Stimulated activated CD4-positive, alpha-beta T cell treated with anti-CD3 and anti-CD28 coated beads, Interleukin-1b, Interleukin-23, amount 100 ng/mL, for 48 hours (primary cell): ENCODE measurements at places on chromosomes 11 and 22.

DNA sequence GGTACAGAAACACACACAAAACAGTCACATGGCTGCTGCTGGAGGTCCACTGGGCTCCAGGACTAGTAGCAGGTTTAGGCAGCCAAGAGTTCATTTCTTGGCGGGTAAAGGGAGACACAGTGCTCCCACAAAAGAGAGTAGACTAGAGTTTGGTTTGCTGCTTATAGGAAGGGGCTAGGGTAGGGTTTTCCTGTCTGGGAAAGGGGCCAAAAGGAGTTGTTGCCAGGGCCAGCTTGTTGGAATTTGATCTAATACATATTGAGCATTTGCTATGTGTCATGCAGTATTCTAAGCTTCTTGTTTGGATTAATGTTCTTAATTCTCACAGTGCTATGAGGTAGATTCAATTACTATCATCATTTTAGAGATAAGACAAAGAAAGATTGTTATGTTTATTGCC lies 195.1 kb upstream of the PLET1 start:
- no peak for DNase-seq

GRCh38 chr11:41660585-41660984 lies 201.1 kb upstream of the LRRC4C start:
- no peak for DNase-seq

- DNase-seq = no peak
These were observed 148.2 kb downstream of the SPATA19 start for GRCh38 chr11:133697161-133697560.

GRCh38 chr22:49961601-49962011 lies 1.0 kb downstream of the PIM3 start:
- DNase-seq = no peak

DNA sequence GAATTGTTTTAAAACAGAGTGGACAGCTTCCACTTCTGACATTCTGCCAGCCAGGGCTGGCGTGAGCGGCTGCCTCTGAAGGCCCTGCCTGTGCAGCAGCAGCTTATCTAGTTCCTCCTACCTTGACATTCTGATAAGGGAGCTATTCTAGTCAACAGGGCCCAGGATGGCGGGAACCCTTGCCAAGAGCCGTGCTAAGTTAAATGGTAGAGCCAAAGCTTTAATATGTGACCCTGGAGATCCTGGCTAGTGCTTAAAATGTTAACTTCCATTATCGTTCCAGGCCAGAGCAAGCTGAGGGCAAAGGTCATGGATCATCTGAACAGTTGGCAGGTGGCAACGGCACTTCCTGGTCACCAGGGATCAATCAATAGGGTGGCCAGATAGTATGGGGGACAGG lies 3.5 kb downstream of the KCNJ5 start:
- no peak for DNase-seq

DNA sequence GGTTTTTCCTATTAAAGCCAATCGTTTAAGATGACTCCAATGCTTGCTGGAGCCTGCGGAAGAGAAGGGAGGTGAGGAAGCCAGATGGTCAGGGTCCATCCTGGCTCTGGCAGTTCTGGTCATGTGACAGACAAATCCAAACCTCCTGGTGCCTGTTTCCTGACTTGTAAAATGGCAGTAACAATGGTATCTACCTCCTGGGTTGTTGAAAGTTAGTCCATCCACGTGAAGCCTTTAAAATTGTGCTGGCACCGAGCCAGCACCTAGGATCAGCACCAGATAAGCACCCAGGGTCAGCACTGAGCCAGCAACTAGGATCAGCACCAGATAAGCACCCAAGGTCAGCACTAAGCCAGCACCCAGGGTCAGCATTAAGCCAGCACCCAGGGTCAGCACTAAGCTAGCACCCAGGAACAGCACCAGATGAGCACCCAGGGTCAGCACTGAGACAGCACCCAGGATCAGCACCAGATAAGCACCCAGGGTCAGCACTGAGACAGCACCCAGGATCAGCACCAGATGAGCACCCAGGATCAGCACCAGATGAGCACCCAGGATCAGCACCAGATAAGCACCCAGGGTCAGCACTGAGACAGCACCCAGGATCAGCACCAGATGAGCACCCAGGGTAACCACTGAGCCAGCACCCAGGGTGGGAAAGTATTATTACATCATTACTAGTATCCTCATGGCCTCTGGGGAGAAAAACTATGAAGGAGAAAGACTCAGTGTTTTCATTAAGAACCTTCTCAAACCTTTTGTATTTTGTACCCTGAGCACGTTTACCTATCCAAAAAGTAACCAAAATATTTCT lies 17.2 kb downstream of the KIAA0930 start:
- no peak for DNase-seq

DNA sequence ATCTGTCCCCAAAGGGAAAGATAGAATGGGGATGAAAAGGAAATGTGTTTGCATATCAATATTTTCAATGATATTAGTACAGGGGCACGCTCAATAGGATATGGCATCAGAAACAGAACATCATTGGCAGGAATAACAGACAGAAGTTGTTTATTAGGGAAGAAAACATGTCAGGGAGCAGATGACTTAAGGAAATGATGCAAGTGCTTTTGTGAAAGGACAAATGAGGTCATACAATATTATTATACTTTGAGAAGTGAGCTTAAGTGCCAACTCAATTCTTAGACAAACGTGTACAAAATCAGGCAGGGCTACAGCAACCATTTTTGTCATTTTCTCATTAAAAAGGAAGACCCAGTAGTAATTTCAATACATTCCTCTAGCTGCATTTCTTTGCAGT lies 388.4 kb downstream of the SOX6 start:
- DNase-seq = no peak

- no peak for DNase-seq
These were observed 148.7 kb upstream of the B3GAT1 start for GRCh38 chr11:134560566-134561330.

DNA sequence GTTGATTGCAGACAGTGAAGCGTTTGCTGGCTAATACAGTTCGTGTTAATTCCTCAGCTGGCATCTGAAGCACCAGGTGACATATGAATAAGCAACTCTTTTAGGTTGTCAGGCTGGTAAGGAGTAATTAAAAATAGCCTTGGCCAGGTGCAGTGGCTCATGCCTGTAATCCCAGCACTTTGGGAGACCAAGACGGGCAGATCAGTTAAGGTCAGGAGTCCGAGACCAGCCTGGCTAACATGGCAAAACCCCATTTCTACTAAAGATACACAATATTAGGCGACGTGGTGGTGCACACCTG lies 74.9 kb downstream of the CECR2 start:
- DNase-seq = no peak

- no peak for DNase-seq
These were observed 40.2 kb downstream of the CELF1 start for GRCh38 chr11:47512701-47513100.

- DNase-seq = no peak
These were observed 68.9 kb upstream of the SLN start for GRCh38 chr11:107780775-107781174.

- DNase-seq = no peak
These were observed 30.9 kb downstream of the OR4D9 start for GRCh38 chr11:59542142-59542810.

GRCh38 chr11:35166369-35167360 lies 27.7 kb downstream of the CD44 start:
- DNase-seq = peak; percentile 54

GRCh38 chr22:20671409-20672081 lies 102.4 kb upstream of the SERPIND1 start:
- no peak for DNase-seq

DNA sequence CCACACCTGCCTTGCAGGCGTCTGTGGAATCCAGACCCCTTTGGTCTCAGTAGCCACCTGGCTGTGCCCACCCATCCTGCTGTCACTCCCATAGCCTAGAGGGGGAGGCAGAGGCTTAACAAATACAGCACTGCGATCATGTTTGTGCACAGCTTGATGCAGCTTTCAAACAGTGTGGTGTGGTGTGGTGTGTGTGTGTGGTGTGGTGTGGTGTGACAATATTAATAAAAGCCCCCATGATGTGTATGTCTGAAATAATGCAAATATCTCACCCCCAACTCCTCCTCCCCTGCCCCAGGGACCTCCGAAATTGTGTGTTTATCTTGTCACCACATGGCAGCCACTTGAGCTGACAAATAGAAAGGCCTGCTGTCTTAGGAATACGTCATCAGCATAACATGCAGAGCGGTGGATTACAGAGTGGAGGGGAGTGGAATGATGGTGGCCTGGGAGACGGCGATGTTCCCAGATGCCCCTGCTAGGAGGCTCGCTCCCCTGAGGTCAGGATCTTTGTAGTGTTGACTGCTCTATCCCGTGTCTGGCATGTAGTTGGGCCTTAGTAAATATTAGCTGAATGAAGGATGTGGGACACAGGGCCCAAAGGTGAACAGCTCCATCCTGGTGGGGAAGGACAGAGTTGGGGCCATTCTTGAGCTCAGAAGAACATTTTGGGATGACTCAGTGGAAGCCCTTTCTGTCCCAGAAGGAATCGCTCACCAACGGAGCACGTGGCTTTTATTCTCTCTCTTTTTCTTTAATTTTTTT lies 2.8 kb downstream of the PDXP start:
- no peak for DNase-seq

DNA sequence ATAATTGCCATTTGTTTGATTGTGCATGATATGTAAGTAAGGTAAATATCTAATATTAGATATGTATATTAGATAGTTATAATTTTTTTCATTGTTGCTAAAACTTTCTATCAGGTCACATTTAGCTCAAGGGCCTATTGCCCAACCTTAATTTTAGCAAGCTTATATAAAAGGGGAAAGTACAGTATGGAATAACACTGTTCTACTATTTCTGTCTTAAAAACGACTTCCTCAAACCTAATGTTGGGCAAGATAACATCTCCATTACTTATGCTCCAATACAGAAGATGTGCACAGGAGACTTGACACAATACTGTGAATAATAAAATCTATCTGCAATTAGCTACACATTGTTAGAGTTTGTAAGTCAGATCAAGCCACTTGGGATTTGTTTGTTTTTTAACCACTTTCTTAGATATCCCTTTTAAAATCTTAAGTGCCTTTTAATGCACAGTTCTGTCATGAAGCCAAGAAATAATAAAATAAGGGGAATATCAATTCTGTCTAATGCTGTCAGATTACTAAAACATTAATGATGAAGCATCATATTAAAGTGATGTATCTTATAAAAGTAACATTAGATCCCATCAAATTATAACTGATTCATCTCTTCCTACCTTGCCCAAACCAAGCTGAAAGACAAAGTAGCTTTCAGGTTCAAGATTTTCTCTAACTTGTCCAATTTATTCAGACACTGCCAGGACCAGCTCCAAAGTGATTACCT lies 98.1 kb downstream of the SIK3 start:
- DNase-seq = no peak

- no peak for DNase-seq
These were observed 47.0 kb downstream of the RTL6 start for GRCh38 chr22:44451016-44451415.

GRCh38 chr22:22352371-22352999 lies 107.9 kb downstream of the VPREB1 start:
- no peak for DNase-seq

- DNase-seq = no peak
These were observed 369.1 kb downstream of the JRKL start for GRCh38 chr11:96758957-96759356.

DNA sequence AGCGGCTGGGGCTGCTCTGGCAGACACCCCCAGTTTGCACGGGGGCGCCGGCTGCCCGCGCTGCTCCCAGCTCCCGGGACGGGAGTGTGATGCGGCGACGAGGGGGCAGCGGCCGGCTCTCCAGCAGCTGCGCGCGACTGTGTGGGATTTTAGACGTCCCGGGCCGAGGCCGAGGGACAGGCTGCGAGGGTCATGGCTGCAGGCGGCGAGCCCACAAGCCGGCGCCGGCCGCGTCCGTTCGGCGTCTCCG lies 159 bp downstream of the FZD4 start:
- DNase-seq = no peak

DNA sequence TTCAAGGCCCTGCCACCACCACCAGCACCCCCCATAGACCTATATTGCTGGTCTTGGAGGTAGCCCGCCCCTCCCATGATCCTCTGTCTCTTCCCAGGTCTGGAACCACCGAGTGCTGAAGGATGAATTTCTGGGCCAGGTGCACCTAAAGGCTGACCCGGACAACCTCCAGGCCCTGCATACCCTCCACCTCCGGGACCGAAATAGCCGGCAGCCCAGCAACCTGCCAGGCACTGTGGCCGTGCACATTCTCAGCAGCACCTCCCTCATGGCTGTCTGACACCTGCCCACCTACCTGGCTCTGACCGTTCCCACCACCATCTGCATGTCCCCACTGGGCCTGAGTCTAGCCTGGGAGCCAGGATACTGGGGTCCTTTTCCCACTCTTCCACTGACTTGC lies 4.5 kb upstream of the MYO7A start:
- DNase-seq = no peak

DNA sequence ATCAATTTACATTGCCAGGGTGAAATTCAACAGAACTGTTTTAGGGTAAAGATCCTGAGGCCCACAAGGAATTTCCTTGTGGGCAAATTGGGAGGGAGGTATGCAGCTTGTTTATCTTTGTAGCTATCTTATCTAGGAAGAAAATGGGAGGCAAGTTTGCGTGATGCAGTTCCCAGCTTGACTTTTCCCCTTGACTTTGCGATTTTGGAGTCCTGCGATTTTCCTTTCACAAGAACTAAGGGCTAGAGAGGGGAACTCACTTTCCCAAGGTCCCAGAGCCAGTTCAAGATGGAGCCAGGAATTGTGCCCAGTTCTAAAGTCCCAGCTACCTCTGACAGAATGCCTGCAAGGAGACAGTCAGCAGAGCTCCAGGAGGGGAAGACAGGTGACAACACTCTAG lies 30.7 kb downstream of the RIBC2 start:
- no peak for DNase-seq

DNA sequence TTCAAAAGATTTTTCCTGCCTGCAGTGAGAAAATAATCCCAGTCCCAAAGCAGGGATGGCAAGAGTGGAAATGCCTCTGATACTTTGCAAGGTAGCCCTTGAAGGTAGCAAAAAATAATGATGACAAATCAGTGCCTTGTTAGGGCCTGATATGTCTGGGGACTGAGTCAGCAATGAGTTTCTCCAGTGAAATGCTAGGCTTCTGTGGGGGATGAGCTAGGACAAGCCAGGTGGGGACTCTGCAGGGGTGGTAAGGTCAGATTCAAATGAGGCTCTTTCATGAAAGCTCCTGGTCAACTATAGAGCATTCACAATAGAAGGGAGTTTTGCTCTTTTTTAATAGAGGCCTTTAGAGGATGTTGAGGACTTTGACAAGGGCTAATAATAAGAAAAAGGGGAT lies 77.7 kb downstream of the ME3 start:
- no peak for DNase-seq

- DNase-seq = no peak
These were observed 594 bp downstream of the MPST start for GRCh38 chr22:37020192-37020479.
